ENCODE measurements at places on chromosomes 3 and 15. TPM values are rescaled to one million over a fixed set of nuclear protein-coding genes. Genes with fewer than 3 reads are reported as not detected.

IGSF11 gene
- not detected for total RNA-seq

SLC28A1 gene
- not detected for total RNA-seq

CIAO2A gene
- 51.6 TPM for total RNA-seq

C3orf49 gene
- not detected for total RNA-seq

MKRN3 gene
- total RNA-seq: 2.3 TPM

TNFSF10 gene
- total RNA-seq: 0.73 TPM

AQP9 gene
- 4.8 TPM for total RNA-seq

TRAK1 gene
- total RNA-seq: 50.4 TPM

FBLN2 gene
- 43.0 TPM for total RNA-seq

LRRC31 gene
- total RNA-seq: not detected

NPTN gene
- 63.6 TPM for total RNA-seq

IL16 gene
- 1.6 TPM for total RNA-seq

FGD5 gene
- 5.3 TPM for total RNA-seq

CASR gene
- total RNA-seq: not detected

Data from subcutaneous preadipocyte (primary cell).